Naive thymus-derived CD4-positive, alpha-beta T cell (primary cell): ENCODE measurements at places on chromosomes 11 and 22. TPM values are rescaled to one million over a fixed set of nuclear protein-coding genes. Genes with fewer than 3 reads are reported as not detected.

- DNase-seq: no peak
Observed at GRCh38 chr22:50656122-50657070, 16.2 kb upstream of the SHANK3 start.

DNA sequence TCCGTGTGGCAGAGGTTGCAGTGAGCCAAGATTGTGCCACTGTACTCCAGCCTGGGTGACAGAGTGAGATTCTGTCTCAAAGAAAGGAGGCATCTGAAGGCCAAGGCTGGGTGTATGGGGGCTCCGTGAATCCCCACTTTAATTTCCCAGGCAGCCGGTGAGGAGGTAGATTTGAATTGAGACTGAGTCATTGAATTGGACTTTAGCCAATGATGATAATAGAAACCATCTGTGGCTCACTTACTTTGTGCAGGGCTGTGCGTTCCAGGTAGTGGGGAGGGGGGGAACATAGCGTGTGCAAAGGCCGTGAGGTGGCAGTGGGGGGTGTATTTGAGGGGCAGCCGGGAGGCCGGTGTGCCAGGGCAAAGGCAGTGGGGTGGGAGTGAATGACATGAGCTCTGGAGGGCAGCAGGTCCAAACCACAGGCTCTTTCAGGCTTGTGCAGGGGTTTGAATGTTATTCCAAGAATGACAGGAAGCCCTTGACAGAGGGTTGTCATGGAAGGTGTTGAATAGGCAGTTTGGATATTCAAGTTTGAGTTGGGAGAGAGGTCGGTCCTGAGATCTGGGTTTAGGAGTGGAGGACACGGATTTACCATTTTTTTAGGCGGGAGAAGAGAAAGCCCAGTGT is 6.1 kb downstream of the ARHGAP8 start:
- DNase-seq: no peak

DNA sequence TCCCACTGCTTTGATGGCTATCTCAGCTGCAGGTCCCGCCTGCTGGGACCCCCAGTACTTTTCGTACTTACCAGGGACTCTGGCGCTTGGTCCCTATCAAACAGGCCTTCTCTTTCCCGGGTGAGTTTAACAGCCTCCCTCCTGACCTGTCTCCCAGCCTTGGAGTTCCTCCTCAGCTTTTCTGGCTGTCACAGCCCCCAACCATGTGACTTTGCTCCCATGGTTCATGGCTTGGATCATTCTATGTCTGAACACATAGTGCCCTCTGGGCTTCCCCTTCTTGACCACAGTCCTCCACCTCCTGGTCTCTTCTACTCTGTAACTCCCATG is 56.9 kb downstream of the PARVA start:
- no peak for DNase-seq

- DNase-seq: no peak
Observed at GRCh38 chr22:42966497-42966896, 48.5 kb downstream of the PACSIN2 start.

DNA sequence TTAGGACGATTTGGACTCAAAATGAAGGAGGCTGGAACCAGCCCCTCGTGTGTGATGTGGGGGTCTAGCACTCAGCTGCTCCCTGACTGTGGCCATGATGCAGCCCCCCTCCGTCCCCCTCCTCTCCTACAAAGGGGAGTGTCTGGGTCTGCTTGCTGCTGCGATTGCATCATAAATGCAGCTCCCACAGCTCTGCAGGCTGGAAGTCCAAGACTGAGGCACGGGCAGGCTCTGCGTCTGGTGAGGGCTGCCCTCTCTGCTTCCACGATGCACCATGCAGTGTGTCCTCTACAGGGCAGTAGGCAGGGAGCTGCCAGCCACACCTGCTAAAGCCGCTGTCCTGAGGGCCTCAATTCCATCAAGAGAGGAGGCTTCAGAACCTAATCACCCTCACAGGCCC is 432.1 kb downstream of the BRD1 start:
- DNase-seq: no peak

DNA sequence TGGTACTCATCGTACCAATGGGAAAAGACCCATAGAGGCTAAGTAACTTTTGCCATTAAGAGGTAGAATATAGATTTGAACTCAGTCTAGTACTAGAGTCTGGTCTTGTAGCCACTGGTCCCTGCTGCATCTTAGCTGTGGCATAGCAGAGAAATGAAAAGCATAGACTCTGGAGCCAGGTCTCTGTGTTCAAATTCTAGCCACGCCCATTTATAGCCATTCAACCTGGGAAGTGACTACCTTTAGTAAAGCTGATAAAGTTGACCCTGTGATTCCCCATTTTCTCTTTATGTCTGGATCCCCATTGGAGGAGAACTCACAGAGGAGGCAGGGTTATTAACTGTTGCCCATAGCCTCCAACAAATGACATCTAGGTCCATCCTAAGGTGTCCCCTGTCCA is 113.6 kb downstream of the ME3 start:
- no peak for DNase-seq

- no peak for DNase-seq
Observed at GRCh38 chr11:113705871-113706655, at the start of gene TMPRSS5. Gene TMPRSS5 (minus strand): TSS chr11:113706308. CDS start chr11:113706224, 84 bp downstream.

DNA sequence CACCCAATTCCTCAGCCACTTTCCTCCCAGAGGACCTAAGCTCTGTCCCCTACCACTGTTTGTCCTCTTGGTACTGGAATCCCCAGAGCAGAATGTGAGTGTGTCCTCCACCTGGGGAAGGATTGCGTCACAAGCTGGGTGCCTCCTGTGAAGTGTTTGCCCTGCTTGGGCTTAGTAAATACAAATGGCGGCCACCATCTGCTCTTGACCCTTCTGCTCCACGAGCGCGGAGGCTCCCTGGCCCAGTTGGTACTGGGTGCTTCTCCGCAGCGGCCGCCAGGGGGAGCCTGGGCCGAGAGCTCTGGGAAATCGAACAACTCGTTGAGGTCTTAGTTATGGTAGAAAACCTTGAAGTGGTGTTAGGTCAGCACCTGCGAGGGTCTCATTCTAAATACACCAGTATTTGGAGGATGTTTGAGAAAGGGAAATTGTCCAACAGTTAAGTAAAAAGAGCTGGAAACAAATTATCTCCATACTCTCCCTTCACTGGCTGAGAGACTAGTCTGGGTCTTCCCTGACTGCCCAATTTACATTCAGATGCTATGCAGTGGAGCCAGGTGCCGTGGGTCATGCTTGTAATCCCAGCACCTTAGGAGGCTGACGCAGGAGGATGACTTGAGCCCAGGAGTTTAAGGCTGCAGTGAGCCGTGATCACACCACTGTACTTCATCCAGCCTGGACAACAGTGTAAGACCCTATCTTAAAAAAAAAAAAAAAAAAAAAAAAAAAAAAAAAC is 74.6 kb upstream of the TEAD1 start:
- peak; percentile 8 for DNase-seq

DGCR6 gene
- total RNA-seq: 16.2 TPM

KCNJ11 gene
- 1.4 and 1.5 TPM in 2 replicates for total RNA-seq

KDM4D gene
- total RNA-seq: 0.68 TPM

KRTAP5-4 gene
- total RNA-seq: not detected

MYO7A gene
- 0.07 and 0.15 TPM in 2 replicates for total RNA-seq

CABP4 gene
- 2.8 and 2.9 TPM in 2 replicates for total RNA-seq

SNX32 gene
- total RNA-seq: 1.1 TPM
